Stimulated activated CD4-positive, alpha-beta T cell treated with anti-CD3 and anti-CD28 coated beads, Interleukin-15, amount 100 ng/mL, for 1 hour (primary cell): ENCODE measurements at places on chromosomes 7 and 10.

DNA sequence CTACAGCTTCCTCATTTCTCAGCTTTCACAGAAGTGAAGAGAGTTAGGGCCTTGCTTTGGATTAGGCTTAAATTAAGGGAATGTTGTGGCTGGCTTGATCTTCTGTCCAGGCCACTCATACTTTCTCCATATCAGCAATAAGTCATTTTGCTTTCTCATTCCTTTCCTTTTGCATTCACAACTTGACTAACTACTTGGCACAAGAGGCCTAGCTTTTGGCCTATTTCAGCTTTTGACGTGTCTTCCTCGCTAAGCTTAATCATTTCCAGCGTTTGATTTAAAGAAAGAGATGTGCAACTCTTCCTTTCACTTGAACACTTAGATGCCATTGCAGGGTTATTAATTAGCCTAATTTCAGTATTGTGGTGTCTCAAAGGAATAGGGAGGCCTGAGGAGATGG is 712.0 kb downstream of the INHBA start:
- DNase-seq = no peak

DNA sequence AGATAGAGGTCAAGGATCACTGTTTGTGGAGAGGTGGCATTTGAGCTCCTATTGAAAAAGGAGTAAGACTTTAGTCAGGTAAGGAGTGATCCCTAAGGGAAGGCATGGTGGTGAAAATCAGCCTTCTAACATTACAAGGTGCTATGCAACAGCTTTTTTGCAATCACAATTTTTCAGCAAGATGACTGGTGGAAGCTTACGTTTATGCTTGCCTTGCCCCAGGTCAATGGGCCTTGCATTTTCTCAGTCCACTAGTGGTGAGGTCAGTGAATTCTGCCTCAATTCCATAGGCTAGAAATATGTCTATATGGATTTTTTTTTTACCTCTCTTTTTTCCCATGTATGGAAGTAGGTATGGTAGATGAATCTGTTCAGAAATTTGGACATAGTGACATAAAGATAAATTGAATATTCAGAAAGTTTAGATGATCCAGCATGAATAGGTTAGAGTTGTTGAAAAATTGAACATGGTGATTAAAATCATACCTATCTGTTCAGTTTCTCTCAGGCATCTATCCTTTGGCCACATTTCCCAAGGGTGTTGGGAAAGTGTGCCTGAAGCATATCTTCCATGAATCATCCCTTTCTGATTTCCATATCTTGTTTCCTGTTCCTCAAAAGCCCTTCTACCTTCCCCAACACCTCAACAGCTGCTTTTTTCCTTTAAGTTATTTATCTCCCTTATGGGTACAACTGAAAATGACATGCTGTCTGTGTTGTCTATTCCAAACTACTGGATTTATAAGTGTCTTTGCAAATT is 71.9 kb upstream of the PTPRZ1 start:
- no peak for DNase-seq

DNA sequence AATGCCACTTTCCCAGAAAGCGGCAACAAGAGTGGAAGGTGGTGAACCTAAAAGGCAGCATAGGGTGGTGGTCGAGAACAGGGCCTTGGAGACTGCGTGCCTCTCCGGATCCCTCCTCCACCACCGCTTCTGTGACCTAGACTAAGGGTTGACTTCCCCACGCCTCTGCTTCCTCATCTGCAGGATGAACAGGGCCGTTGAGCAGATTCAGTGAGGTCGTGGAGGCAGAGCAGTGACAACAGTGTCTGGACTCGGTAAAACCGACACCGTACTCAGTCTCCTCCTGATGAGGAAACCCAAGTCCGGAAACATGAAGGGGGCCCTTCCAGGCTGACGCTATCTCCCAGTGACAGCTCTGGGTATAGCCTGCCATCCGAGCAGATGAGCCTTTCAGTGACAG is 162.6 kb downstream of the CELF2 start:
- peak; percentile 26 for DNase-seq

GRCh38 chr7:36291387-36292316 is 98.0 kb upstream of the ANLN start:
- peak; percentile 66 for DNase-seq

GRCh38 chr10:99344715-99345114 is 15.6 kb downstream of the CNNM1 start:
- DNase-seq = no peak

GRCh38 chr7:115658223-115658622 is 372.3 kb downstream of the TFEC start:
- no peak for DNase-seq

DNA sequence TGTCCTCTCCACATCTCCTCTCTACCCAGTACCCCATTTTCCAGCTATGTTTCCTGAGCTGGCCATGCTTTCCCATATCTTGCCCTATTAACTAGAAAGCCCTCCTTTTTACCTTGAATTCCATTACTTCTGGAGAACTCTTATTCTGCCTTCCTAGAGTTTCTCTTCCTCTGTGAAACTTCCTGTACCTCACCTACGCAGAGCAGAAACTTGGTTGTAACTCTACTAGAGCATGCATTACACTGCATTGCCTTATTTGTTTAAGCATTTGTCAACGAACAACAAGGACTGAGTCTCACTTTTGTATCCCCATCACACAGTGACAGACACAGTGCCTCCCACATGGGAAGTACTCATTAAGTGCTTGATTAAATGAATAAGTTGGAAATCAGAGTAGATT is 36.4 kb downstream of the VCL start:
- DNase-seq = no peak

GRCh38 chr10:50381642-50382041 is 130.3 kb upstream of the ASAH2 start:
- DNase-seq = no peak

- no peak for DNase-seq
Measured at GRCh38 chr10:29543715-29544114, 91.1 kb downstream of the SVIL start.
